Adipocyte (in vitro differentiated cells): ENCODE measurements at places on chromosomes 3 and 15.

- no peak for DNase-seq
Measured at GRCh38 chr3:13901935-13902584, 22.2 kb upstream of the WNT7A start.

DNA sequence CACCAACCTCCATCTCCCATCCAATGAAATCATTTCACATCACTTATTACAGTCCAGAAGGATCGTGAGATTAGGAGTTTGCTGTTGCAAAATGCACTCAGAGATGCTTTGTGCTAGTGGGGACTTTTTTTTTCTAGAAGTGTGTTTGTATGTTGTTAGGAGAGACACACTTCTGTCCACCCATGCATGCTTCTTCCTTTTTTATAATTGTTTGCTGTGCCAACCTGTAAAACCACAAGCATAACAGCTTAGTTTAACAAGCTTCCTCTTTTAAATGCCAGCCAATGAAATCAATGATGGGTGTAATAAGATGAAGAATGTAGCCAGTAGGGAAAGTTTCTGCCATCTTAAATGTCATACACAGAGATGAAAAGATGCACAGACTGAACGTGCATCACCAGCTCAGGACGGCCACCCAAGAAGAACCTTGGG, 305.6 kb upstream of the STT3B start:
- no peak for DNase-seq

GRCh38 chr3:192747145-192747544, 19.8 kb upstream of the FGF12 start:
- no peak for DNase-seq

- DNase-seq: no peak
Measured at GRCh38 chr3:121998611-121999473, 23.2 kb downstream of the ILDR1 start.

- DNase-seq: no peak
Measured at GRCh38 chr3:177061369-177061768, 135.9 kb downstream of the TBL1XR1 start.

DNA sequence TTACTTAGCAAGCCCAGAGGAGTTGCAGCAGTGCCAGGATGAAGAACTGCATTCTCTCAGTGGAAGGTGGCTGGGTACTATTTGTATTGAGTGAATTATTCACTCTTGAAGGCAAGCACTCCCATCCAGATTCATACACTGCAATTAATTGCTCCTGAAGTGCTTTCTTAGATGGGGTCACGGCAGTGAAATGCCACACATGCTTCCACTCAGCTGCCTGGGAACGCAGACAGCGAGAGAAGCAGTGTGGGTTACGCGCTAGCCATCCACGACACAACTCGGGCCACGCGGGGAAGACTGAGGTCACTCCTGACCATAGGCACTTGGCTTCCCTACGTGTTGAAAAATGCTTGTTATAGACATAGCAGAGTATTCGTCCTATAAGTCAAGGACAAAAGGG, 30.8 kb upstream of the LMCD1 start:
- DNase-seq: no peak

DNA sequence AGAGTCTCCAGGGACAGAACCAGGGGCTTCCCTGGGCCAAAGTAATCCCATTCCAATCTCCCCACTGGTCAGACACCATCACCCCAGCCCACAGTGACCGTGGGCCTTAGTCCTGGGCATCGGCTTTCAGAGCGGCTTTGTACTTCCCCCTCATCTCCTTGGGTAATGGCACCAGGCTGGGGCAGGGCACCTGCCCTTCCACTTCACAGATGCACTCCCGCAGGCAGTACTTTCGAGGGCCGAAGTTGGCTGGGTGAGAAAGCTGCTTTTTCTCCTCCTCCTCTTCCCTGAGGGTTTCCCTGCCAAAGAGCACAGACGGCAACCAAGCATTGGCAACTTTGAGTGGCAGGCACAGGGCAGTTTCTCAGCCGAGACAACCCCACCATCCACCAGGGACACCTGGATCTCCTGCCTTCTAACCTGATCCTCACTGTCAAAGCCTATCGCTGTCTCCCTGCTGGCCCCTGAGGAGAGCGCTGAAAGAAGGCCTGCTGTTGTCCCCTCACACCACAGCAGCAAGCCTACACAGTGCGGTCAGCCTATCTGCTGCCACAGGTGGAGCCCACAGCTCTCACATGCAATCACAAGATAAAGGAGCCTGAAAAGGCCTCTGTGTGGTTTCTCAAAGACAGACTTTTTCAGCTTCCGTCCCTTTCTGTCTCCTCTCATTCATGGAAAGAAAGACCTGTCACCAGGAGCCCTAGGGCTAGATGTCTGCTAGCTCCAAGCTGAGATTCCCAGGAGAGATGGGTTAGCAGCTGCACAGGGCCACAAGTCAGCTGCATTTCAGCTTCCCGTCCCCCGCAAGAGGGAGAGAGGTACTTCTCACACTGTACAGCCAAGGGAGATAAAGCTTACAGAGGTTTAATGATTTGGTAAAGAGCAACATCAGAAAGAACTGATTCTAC, 12.5 kb downstream of the MRPS25 start:
- DNase-seq: no peak

GRCh38 chr15:99556578-99556977, 9.2 kb upstream of the MEF2A start:
- DNase-seq: no peak

- DNase-seq: peak; percentile 43
Measured at GRCh38 chr15:98734466-98735199, 86.3 kb downstream of the IGF1R start.

DNA sequence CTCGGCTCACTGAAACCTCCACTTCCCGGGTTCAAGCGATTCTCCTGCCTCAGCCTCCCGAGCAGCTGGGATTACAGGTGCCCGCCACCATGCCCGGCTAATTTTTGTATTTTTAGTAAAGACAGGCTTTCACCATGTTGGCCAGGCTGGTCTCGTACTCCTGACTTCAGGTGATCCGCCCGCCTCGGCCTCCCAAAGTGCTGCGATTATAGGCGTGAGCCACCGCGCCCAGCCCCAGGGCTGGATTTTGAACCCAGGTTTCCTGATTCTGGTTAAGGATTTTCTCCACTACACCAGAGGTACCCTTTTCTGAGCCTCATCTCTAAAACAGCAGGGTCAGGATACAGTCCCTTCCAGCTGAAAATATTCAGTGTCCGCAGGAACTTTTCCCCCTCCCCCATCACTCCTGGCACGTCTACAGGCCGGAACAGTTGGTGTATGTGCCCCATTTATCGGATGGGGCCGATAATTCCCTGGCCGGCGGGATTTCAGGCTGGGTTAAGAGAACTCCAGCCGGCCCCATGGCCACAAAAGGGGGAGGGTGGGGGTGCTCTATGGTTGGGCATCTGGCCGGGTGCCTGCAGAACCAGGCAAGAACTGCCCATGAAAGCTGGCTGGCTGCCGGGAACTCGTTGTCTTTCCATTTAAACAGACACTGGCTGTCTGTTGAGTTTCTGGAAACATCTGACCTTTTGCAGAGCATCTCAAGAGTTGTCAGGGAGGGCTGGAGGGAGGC, 26.8 kb upstream of the SEMA4B start:
- peak; percentile 44 for DNase-seq

DNA sequence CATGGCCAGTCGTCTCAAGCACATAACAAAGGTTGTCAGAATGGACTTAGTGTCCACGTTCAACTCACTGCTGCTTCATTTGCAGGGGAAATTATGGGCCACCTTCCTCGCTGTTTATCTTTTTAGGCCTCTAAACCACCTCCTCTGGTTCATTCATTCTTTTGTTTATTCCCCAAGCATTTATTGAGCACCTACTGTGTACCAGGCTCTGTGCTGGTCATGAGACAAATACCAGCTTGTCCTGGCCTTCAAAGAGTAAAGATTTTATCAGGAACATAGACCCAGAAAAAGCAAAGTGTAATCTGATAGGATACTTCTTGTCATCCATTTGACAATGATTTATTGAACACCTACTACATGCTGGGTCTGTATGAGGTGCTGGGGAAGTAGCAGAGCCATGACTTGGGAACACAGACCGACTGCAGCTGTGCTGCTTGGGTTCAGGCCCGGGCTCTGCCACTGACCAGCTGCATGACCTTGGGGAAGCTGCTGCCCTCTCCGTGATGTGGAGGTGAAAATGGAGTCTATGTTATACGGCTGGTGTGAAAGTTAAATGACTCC, 63.4 kb upstream of the SLC6A6 start:
- no peak for DNase-seq

- DNase-seq: no peak
Measured at GRCh38 chr3:40718681-40719080, 193.9 kb downstream of the ZNF621 start.

DNA sequence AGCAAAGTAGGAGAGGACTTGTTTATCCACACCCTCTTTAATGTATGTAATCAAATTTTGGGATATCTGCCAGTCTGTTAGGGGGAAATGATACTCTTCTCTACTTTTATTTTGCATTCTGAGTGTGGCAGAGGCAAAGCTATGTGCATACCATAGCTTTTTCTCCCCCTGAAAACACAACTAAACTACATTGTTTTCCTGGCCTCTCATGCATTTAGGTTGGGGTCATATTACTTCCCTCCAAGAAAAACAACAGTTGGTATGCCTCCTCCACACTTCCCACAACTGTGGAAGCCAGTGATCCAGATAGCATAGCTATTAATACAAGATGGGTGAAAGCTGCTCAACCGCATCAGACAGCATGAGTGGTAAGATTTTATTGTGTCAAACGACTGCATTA, 6.9 kb downstream of the RPL15 start:
- DNase-seq: peak; percentile 69

GRCh38 chr3:195613468-195614069, 29.8 kb upstream of the APOD start:
- DNase-seq: peak; percentile 56

GRCh38 chr3:24166515-24166914, 221.4 kb downstream of the NR1D2 start:
- no peak for DNase-seq

DNA sequence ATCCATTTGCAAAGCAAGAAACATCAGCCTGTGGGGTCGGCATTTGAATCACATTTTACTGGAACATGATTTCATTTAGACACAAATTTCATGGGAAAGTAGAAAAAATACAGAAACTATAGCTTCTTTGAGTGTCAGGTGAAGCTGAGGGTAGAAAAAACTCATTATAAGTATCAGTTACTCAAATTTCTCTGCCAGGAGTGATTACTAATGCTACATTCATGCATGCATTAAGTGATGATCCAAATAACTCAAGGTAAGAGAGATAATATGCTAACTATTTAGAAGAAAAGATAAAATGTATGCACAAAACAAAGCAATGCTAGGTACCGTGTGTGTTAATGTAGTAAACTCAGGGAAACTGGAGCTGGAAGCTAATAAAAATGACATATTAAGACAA, 406.0 kb downstream of the GAP43 start:
- DNase-seq: no peak

GRCh38 chr15:23420806-23421575, 26.1 kb downstream of the GOLGA6L2 start:
- no peak for DNase-seq

DNA sequence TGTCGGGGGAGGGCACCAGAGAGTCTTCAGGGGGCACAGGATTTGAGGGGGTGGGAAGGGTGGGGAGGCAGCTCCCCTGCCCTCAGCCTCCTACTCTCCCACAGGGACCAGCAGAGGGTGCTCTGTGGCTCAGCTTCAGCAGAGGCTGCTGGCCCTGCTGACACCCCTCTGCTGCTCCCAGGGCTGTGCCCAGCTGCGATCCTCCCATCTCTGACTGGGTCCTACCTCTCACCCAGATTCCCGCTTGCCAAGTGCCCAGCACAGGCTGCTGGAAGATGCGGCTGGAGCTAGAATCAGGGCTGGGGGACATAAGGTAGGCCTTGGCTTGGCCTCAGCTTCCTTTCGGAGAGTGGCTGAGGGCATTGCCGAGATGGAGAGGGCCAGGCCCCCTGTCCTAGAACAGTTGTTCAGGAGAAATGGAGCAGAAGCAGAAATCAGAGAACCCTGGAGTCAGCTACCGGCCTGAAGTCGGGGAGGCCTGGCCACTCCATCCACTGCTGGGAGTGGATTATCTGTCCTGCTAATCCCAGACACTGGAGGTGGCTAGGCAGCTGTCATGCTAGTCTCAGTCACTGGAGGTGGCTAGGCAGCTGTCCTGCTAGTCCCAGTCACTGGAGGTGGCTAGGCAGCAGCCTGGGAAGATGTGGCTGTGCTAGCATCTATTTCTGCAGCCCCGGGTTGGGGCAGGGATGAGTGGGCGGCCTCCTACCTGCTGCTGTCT, 3.9 kb downstream of the GRM2 start:
- DNase-seq: peak; percentile 10

DNA sequence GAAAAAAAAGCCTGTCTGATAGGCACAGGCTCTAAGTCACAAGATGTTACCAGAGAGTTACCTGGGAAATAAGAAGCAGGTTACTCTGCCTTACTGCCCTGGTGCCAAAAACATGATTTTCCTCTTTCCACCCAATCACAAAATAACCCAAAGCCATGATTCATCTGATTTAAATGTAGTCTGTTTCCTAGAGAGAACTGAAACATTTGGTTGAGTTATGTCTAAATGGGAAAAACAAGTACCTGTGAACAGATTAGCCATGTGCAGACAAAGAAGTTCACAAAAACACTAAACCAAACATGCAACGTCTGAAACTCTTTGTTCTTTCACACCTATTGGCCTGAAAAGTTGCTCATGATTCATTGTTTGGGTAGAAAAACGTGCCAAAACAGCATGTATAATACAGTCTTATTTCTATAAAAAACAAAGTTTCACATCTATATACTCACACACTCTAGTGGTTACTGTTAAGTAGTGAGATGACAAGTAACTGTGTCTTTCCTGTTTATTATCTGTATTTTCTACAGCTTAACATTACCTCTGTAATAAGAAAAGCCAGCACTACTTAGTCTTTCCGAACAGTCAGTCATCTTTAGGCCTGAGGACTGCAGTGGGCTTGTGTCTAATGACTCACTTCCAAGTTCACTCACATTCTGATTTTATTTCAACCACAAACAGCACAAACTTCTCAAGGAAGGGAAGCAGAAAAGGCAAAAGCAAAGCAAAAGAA, 30.2 kb downstream of the FAM174B start:
- DNase-seq: peak; percentile 58

GRCh38 chr3:187044867-187045552, 94.3 kb downstream of the RPL39L start:
- peak; percentile 9 for DNase-seq

GRCh38 chr15:90680371-90680935, 36.7 kb upstream of the BLM start:
- DNase-seq: peak; percentile 95

GRCh38 chr3:147574621-147575020, 165.5 kb downstream of the ZIC1 start:
- no peak for DNase-seq

GRCh38 chr15:73710321-73710720, 26.1 kb downstream of the CD276 start:
- DNase-seq: no peak

- no peak for DNase-seq
Measured at GRCh38 chr3:181703601-181704420, 7.9 kb upstream of the SOX2 start.

- no peak for DNase-seq
Measured at GRCh38 chr3:14330508-14330907, 71.9 kb upstream of the SLC6A6 start.

DNA sequence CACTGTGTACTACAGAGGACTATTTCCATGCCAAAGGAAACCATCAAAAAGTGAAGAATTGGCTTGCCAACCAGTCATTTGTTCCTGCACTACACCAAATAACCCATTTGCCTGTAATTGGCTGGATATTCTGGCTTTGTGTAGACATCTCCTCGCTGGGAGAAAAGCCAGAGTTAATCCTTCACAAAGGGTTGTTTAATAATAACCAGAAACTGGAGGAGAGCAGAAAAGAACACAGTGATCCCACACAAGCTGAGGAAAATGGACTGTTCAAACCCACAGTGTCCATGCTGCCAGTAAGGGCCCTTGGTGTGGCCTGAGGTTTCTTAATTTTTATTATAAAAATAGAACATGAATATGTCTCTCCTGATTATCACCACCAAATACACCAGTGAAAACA, 294.0 kb downstream of the RORA start:
- DNase-seq: no peak
